ENCODE measurements at places on chromosomes 16 and 17.

GRCh38 chr16:852451-853185 is 52.1 kb upstream of the GNG13 start:
- no peak for DNase-seq

DNA sequence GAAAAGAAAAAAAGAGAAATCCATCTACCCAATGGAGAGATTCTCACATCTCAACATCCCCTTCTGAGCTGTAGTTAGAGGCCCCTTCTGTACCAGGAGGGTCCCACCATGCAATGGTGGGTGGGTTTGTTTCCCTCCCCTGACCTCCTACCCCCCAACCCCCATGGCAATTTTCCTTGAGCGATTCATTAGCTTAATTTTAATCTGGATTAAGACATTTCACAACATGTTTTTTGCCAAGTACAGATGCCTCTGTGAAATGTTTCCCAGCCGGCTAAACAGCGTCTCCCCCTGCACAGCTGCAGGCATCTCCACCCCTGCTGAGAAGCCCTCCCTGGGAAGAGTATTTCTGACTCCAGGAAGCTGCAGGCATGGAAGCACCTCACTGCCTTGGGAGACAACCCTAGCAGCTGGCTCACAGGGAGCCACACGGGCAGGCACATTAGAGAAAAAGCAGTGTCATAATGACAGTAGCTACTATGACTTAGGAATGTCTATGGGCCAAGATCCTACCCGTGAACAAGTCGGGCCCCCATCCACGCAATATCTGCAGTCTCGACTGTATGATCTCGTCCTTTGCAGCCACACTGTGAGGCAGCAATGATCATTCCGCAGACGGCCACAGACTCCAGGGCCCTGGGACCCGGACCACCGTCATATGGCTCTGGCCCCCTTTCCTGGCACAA is 117.3 kb downstream of the ADCY9 start:
- DNase-seq, result no peak

DNA sequence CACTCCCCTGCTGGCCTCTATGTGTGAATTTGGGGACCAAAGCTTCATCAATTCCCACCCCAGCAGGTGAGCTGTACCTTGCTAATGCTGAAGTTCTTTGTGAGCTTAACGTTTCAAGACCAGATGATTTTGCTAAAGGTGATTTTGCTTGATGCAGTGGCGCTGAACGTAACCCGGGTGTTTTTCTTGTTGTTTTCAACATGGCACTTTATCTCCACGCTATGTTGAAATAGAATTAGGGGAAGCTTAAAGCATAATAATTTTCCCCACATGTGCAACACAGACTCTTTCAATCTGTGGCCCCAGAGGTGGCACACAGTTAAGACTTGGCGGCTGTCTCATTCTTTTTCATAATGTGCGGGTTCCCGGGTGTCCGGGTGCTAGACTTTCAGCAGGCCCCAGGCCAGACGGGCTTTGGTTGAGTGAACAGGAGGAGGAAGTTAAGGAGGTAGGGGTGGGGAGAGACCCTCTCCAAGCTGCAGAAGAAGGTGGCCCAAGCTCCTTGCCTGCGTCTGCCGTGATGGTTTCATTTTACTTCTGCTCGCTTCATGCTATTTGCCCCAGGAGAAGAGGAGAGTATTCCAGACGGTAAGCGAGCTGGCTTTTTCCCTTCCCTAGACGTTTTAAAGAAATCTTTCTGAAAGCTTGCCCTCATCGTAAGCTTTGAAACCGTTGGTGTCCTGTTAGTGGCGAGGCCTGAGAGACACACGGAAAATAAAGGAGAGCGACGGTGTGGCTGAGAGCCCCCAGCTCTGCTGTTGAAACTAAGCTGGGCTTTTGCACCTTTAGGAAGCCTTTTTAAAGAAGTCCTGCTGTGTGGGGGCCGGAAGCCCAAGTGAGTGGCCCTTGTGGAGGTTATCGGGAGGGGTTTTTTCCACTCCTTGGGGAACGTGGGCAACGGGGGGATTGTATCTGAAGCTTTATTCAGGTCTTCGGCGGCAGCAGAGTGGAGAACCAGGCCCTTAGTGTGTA is 4.2 kb downstream of the FOXC2 start:
- DNase-seq, result no peak

- no peak for DNase-seq
Measured at GRCh38 chr17:70535986-70536385, 366.7 kb downstream of the KCNJ2 start.

DNA sequence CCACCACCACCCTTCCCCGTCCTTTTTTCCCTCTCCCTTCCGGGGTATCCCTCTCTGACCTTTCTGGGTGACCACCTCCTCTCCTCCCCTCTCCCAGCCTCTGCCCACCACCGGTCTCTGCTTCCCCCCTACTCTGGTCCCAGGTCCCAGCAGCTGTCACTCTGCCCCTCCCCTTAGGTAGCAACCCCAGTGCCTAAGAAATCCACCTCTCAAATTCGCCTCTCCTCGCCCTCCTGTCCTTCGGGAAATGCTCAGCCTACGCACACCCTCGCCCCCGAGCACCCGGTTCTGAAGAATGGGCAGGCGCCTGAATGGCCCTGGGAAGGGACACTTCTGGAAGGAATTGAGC is 775 bp upstream of the SP6 start:
- no peak for DNase-seq

DNA sequence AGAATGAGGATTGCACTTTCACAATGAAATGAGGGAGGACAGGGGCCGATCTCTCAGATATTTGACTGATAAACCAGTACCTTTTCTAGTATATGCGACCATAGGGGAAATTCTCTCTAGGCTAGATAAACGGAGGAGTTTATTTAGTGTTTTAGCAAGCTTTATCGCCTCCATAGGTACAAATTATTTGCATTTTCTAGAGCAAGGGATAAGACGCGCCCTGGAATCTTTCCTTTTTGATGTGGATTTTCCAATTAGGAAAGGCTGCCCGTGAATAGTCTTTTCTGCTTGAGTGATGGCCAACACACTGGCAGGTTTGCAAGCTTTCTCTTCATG is 351 bp upstream of the GDPD1 start:
- DNase-seq, result no peak

DNA sequence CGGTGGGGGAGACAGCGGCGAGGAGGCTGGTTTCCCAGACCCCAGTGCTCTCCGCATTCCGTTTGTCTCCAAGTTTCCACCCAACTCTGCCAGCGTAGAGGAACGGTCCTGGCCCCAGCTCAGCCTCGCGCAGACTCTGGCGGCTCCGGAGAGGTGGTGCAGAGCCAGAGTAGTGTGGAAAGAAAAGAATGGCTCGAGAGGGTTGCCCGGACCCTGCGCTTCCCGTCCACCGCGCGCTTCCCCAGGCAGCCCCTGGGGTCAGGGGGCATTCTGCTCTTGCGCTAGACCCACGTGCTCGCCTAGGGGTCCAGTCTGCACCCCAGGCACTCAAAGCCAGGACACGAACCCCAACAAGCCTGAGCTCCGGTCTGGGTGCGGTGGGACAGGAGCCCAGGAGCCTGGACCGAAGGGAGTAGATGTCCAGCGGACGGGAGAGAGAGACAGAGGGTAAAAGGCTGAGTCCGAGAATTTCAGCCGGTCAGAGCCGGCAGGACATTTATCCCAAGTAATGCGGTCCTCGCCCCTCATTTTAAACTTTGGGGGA is 3.8 kb downstream of the PMP22 start:
- DNase-seq, result no peak

- no peak for DNase-seq
Measured at GRCh38 chr17:19366637-19366972, 4.1 kb upstream of the B9D1 start.

GRCh38 chr16:30997725-30998711 is 12.4 kb downstream of the STX1B start:
- no peak for DNase-seq

DNA sequence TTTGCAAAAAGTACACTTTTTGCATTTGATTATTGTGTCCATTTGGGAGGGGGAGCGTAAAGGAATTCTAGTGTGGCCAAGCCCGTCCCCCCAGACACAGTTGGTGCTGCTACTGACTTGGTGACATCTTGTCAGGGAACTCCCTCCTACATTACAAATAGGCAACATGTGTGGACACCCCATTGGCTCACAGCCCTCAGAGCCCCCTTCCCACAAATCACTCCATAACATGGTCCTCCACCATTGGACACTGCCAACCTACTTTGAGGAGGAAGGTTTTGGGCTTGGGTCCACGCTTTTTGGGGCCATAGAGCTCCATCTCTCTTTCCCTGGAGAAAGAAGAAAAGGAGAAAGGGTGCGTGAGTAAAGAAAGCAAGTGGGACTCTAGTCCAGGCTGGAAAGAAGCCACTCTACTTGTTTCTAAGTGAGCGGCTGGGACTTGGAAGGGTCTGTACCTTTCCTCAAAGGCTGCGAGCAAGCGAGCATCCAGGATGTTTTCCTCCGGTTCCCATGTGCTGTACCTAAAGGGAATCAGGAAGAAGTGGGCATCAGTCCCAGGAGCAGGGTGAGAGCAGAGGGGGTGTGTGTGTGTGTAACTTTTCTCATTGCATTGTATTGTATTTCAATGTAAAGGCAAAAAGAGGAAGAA is 958 bp downstream of the CBX8 start:
- no peak for DNase-seq

All from stimulated activated CD4-positive, alpha-beta T cell treated with anti-CD3 and anti-CD28 coated beads, Interleukin-15, amount 100 ng/mL, for 48 hours (primary cell).